Right ventricle myocardium inferior (tissue), 1 donor: ENCODE measurements at places on chromosomes 1 and 21. TPM values are rescaled to one million over a fixed set of nuclear protein-coding genes. Genes with fewer than 3 reads are reported as not detected.

DNA sequence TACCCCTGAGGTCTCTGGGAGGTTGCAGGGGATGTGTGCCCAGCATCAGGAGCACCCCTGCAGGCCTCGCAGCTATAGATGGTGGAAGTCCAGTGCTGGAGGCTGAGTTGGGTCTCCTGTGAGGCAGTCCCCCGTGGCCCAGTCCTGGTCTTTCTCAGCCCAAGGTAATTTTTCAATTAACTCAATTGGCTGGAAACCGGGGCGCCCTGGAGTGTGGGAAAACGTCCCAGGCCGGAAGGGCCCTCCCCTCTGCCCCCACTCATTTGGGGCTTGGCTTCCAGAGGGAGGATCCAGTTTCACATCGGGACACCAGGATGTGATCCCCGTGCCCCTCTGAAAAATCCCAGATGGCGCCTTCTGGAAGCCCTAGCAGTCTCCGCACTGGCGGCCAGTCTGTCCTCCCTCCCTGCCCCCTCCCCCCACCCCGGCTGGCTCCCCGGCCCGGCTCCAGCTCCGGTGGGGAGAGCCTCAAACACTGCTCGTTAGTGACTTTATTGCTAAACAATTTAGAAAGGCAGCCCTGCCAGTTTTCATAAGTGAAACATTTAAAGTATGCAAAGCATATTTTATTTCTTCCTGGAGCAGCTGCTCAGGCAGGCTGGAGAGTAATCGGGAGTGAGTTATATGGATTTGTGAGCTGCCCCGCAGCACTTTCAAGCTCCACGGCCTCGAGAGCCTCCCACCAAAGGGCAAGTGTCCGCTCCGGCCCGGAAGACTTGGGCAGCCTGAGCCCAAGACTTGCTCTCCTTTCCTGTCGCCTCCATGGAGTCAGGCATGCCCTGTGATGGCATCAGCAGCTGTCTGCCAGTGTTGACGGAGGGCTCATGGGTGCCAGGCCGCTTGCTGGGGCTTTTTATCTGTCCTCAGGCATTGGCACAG lies 208.2 kb upstream of the TMEM51 start:
- DNase-seq: no peak

Gene OXCT2
- 1.3 TPM for total RNA-seq

- DNase-seq: no peak
Observed at GRCh38 chr1:32390904-32391870, 3.1 kb downstream of the BSDC1 start.

- DNase-seq: no peak
Observed at GRCh38 chr1:206836111-206836510, 29.3 kb upstream of the IL20 start.

DNA sequence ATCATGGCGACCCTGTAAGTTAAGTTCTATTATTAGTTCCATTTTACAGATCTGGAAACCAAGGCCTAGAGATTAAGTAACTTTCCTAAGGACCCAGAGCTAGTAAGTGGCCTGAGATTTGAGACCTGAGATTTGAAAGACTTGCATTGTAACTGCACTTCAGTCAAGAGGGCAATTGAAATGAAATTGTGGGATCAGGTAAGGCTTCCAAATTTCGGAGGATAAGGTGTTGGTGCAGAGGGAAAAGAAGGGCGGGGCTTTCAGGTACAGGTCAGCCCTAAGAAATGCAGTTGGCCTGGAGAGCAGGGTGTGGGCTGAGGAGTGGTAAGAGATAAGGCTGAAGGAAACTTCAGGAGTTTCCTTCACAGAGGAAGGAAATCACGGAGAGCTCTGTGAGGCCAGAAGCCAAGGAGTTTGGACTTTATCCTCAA lies 51.1 kb downstream of the SLC16A1 start:
- DNase-seq: no peak

DNA sequence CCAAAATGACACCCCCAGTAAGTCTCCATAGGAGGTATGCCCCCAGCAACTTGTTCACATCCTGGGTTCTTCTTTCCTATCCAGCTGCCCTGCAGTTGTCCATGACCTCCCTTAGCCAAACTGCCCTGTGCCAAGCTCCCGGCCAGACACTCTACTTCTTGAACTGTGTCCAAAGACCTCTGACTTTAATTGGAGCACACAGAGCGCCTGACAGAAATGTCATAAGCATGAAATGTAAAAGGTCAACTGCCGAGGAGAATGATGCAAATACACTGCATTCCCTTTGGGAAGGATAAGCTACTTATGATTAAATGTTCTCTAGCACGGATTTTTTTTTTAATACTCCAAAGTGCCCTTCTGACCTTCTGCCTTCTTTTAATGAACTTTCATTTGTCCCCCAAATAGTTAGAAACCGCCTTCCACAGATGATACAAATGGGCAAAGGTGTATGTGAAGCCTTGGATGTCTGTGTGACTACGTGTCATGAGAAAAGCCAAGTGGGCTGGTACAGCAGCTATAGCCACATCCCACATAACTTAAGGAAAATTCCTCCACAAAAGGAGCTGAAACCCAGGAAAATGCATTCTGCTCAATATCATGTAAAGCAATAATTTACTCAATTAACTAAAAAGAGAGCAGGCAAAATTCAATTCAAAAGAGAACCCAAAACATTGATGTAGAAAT lies 26.8 kb downstream of the PALMD start:
- DNase-seq: peak; percentile 57

GRCh38 chr21:28704746-28705145 lies 287.9 kb downstream of the LTN1 start:
- DNase-seq: no peak

Gene CELA2B
- total RNA-seq: not detected
